Stimulated activated CD8-positive, alpha-beta memory T cell treated with anti-CD3 and anti-CD28 coated beads, Interleukin-15, amount 100 ng/mL, for 48 hours (primary cell): ENCODE measurements at places on chromosomes 2 and 18.

GRCh38 chr2:54594048-54594447, 129.4 kb upstream of the EML6 start:
- DNase-seq = no peak

DNA sequence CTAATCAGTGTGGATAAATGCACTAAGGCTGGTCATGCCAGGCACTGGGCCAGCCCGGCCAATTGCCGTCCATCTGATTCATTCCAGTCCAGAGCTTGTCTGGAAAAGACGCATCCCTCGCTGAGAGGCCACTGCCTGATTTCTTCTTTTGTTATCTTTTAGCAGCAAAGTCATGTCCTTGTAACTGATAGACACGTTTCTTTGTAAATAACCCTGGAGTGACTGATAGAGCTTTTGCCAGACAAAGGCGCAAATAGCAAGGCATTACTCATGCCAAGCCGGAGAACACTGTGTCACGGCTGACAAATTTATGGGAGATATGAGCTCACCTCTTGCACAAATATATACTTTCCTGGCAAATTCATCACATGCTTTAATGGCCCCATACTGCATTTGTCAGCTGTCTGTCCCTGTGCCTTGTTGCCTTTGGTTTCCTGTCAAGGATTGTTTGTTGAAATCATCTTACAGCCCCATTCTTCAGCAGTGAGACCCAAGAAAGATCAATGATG, 164.4 kb downstream of the ETAA1 start:
- DNase-seq = no peak

GRCh38 chr18:56224669-56225561, 413.5 kb downstream of the TXNL1 start:
- no peak for DNase-seq

GRCh38 chr2:28533044-28533680, 37.3 kb downstream of the PLB1 start:
- DNase-seq = no peak

DNA sequence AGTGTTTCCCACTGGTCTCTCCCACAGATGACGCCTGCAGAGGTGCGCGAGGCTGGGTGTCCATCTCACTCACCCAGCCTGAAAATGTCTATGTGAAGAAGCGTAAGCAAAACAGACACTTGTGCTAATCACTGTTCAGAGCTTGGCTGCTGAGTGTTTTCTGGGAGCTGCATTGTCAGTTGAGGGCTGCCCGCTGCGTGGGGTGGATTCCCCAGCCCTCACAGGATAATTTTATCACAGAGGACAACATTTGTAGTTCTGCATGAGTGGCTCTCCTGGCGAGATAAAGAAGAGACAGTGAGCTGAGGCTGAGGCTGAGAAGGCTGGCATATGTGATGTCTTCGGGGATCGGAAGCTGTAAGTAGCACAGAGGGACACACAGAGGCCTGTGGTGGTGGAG, 16.2 kb upstream of the CAPN13 start:
- no peak for DNase-seq

GRCh38 chr2:234494361-234495250, 2.3 kb downstream of the ARL4C start:
- DNase-seq = no peak

- DNase-seq = no peak
Measured at GRCh38 chr2:167134381-167135072, 246.2 kb downstream of the XIRP2 start.
